ENCODE measurements at places on chromosomes 4 and X. TPM values are rescaled to one million over a fixed set of nuclear protein-coding genes. Genes with fewer than 3 reads are reported as not detected.

Gene ASB11
- total RNA-seq = 4.8 TPM

Gene KLHL13
- total RNA-seq = 19.9 TPM

Gene VSIG4
- 22.6 TPM for total RNA-seq

Gene LNX1
- 6.9 TPM for total RNA-seq

Gene F8
- 3.1 TPM for total RNA-seq

Gene SUPT20HL2
- not detected for total RNA-seq

Gene CT83
- not detected for total RNA-seq

Gene LONRF3
- total RNA-seq = 2.7 TPM

All from skin of body (tissue), 3 donors.